ENCODE measurements at places on chromosomes 11 and 22.
A peak's percentile ranks its signal among the peaks of the same experiment; 100 is the strongest.

DNA sequence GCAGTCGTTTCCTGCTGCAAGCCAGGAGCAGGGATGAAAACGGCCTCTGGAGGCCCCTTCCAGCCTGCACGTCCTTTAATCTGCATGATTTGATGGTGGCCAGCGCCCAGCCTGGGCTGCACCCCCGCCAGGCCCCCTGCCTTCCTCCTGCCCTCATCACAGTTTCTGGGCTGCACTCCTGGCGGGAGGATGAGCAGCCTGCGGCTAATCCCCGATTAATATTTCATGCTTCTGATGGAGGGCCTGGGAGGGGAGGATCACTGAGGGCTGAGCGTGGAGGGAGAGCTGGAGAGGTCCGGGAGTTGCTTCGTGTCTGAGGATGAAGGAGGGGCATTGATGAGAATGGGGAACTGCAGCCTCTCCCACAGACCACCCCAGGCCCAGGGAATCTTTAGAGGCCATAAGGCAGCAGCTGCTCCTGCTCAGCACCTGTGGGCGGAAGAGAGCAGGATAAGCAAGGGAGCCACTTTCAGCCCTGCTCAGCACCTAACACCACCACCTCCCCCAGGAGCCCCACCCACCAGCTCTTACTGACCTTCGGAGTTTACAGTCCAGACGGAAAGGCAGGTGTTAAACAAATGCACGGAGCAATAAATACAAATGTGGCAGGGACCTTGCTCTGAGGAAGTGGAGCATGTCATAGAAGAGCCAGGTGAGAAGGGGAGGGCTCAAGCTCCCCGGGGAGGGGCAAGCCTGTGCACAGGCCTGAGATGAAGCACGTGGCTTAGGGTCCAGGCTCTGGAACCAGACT lies 135.0 kb upstream of the NECTIN1 start:
- no peak for DNase-seq

GRCh38 chr11:86099874-86100273 lies 31.0 kb upstream of the PICALM start:
- no peak for DNase-seq

GRCh38 chr22:32103658-32104315 lies 55.3 kb downstream of the C22orf42 start:
- no peak for DNase-seq

- DNase-seq = peak; percentile 13
Observed at GRCh38 chr22:19873138-19873959, 18.7 kb upstream of the GNB1L start.

- no peak for DNase-seq
Observed at GRCh38 chr11:35746356-35747153, 84.0 kb downstream of the TRIM44 start.
